Epithelial cell of esophagus (primary cell): ENCODE measurements at places on chromosomes 5 and 9.

DNA sequence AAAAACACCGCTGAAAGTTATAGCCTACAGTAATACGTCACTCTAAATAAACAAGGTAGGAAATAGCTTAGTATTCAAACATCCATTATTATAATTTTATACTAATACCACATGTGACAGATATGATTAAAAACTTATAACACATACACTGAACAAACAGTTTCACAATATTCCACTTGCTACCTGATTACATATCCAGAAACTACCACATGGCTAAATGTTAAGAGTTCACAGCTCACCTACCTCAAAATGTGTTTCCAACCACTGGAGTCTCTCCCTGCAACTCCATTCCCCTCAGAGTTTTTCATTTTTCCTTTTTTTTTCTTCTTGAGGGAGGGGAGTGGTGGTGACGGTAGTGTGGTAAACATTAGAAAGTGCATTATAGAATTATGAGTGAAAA lies 12.1 kb downstream of the RICTOR start:
- DNase-seq: no peak

GRCh38 chr9:34963552-34963951 lies 5.5 kb downstream of the PHF24 start:
- DNase-seq: peak; percentile 74

- peak; percentile 91 for DNase-seq
Measured at GRCh38 chr5:148913985-148914431, 87.6 kb downstream of the ADRB2 start.

DNA sequence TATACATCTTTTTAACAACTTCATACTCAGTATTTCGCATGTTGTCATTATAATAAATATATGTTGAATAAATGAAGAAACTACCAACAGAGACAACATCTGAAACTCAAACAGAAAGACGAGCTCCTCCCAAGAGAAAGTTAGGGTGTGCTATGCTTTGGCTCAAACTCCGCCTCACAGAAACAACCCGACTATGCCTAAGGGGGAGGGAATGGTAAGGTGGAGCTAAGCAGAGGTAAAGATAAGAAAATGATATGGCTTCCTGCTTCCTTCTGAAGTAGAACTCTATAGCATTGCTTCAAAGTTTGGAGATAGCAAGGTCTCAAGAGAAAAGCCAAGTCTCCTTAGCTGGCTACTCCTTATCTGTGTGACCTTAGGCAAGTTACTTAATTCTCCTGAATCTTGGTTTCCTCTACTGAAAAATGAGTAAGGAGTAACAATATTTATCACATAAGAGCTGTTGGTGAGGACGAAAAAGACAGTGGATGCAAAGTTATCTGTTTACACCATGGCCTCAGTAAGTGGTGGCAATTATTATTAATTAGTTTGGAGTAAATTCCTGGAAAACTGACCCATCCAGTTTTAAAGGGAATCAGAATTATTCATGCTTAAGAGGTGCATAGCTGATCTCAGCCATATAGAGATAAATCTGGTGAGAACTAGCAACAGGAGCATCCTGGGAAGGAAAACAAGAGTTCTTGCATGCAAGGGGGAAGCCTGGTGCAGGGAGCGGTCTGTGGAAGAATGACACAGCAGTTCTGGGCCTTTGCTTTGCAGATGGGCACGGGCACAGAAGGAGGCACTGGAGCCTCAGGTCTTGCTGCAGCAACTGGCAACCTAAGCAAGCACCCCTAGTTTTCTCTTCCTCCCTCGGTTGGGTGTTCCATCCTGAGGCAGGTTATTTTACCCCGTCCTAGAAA lies 73.3 kb downstream of the GLIS3 start:
- DNase-seq: no peak
